Neuronal stem cell (in vitro differentiated cells): ENCODE measurements at places on chromosomes 3 and 15.

- no peak for DNase-seq
Observed at GRCh38 chr3:116281313-116282143, 163.8 kb downstream of the LSAMP start.

DNA sequence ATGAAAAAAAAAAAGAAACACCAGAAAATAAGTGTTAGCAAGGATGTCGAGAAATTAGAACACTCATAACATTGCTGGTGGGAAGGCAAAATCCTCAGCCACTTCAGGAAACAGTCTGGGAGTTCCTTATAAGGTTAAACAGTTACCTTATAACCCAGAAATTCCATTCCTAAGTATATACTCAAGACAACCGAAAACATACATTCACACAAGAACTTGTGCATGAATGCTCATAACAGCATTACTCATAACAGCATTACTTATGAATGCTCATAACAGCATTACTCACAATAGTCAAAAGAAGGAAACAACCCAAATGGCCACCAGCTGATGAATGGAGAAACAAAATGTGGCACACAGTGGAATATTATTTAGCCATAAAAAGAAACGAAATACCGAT is 34.8 kb upstream of the DCP1A start:
- no peak for DNase-seq

GRCh38 chr3:13213490-13213889 is 140.3 kb upstream of the IQSEC1 start:
- no peak for DNase-seq

DNA sequence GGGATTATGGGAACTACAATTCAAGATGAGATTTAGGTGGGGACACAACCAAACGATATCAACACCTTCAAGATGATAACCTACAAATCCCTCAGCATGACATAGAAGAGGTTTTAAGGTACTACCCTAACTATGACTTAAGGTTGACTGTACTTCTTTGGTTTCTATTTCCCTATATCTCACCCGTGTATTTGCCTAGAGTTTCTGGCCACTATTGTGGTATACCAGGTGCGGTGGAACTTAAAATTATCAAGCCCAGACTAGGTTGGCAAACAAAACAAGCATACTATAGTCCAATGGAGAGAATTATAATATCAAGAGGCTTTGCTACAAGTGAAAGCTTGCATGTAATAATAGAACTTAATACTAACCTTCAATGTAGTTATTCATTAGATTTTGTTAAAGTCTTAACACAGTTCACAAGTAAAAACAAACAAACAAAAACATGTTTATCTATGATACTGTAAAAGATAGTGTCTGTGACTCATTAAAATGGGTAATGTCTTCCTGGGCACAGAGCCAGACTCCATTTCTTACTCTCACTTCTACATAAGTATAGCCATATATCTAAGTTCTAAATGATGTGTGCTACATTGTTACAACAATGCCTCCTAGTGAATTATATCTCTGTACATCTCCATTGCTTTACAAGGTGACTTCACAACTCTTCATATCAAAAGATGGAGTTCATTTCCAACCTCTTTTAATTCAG is 479.1 kb downstream of the ZBBX start:
- DNase-seq: no peak

- no peak for DNase-seq
Observed at GRCh38 chr3:189737619-189738018, 106.4 kb downstream of the TP63 start.

- DNase-seq: no peak
Observed at GRCh38 chr15:79956354-79956939, 14.5 kb downstream of the BCL2A1 start.

DNA sequence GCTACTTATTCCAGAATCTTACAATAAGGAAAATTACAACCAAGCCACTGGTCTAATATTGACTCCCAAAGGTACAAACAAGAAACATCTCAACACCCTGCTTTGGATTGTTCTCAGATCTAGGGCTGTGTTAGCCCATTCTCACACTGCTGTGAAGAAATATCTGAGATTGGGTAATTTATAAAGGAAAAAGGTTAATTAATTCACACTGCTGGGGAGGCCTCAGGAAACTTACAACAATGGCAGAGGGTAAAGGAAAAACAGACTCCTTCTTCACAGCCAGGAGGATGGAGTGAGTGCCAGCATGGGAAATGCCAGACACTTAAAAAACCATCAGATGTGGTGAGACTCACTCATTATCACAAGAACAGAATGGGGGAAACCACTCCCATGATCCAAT is 208.3 kb downstream of the ULK4 start:
- DNase-seq: no peak

GRCh38 chr3:105473521-105474223 is 107.0 kb downstream of the ALCAM start:
- peak; percentile 36 for DNase-seq

- no peak for DNase-seq
Observed at GRCh38 chr3:45402138-45402537, 13.8 kb downstream of the LARS2 start.

- no peak for DNase-seq
Observed at GRCh38 chr3:8824238-8824637, 54.8 kb upstream of the OXTR start.

DNA sequence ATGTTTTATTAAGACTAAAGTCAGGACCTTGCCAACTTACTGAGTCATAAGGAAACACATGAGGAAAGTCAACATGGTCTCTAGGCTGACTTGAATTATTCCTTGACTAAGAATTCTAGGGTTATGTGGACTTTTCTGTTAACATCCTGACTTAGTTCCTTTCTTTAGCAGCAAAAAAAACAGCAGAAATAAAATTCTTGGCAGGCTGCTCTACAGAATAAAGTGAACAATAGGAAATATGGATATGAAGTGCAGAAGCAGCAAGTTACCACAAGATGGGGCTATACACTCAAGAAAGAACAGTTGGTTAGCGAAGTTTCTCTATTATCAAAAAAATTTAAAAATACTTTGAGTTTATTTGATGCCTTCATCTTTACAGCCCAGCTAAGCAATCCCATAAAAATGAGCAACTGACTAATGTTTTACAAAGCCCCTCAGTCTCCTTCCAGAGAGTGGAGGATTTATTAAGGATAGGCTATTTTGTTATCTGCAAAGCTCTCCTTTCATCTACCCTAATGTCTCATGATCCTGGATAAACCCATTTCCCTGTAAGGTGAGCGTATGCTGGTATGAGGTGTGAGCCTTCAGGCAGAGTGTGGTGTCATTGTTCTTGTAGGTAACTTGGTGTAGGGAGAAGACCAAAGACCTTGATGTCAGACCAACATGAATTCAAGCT is 23.1 kb upstream of the MCCC1 start:
- no peak for DNase-seq

GRCh38 chr3:134367869-134368750 is 6.1 kb downstream of the AMOTL2 start:
- no peak for DNase-seq

DNA sequence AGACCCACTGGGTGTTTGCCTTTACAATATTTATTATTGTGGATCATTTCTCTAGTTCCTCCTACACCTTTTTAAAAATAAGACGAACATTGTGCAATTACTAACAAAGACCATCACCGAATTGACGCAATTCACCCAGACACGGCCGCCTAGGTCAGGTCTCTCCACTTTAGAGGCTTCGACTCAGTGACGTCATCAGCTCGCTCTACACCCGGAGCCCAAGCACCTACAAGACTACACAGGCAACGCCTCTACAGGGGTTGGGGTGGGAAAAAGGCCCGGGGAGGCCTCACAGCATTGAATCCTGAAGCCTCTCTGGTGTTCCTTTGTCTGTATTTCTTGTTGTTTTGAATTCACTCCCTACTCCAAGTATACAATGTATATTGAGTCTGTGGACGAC is 16.6 kb downstream of the ZIC4 start:
- no peak for DNase-seq

GRCh38 chr3:177354466-177354865 is 157.2 kb upstream of the TBL1XR1 start:
- DNase-seq: no peak

DNA sequence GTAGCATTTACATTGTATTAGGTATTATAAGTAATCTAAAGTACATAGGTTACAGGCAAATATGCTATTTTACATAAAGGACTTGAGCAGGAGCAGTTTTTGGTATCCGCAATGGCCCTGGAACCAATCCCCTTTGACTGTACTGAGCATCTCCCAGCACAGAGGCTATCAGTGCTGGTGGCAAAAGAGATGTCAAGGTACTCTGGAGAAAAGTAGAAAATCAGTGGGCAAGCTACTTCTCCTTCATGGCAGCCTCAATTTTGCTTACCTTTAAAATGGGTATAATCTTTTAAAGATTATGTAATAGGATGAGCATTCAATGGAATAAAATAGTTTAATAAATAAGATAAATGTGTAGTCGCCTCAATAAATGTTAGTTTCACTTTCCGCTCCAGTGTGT is 56.7 kb upstream of the LMCD1 start:
- DNase-seq: no peak

DNA sequence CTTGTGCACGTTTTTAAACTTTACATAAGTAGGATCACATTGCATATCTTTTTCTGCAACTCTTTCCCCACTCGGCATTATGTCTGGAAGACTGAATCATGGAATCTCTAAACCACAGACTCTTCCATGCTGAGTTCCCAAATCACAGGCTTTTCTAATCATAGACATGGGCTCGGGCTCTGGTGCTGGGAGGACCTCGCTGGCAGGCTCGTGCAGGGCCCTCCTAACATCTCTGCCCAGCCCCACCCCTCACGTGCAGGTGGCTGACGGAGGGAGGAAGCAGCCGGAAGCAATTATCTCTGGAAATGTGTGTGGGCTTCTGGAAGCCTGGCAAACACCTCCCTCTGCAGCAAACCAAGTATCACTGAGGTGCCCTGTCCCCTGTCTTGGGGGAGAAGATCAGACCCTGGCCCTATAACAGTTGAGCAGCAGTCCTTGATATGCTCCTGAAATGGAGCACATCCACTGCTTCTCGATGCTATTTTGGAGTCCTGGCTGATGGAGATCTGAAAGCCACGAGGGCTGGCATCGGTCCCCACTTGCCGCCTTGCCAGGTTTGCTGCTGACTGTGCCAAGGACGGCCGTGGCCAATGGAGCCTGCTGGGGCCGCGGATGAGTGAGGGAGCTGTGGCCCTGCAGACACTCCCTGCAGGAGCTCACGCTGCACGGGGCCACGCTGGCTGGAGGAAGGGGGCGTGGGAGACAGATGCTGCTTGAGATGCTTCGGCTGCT is 4.4 kb upstream of the IQSEC1 start:
- DNase-seq: no peak
